ENCODE measurements at places on chromosomes 13 and 19. TPM values are rescaled to one million over a fixed set of nuclear protein-coding genes. Genes with fewer than 3 reads are reported as not detected.

Gene ANGPTL4
- total RNA-seq = 32.2 TPM

Gene ZNF575
- total RNA-seq = 0.36 TPM

Gene DCLK1
- 1.7 TPM for total RNA-seq

Gene DNAAF3
- total RNA-seq = 0.10 TPM

Gene ZNF226
- 21.4 TPM for total RNA-seq

Gene N4BP2L1
- 2.8 TPM for total RNA-seq

Gene ZNF525
- total RNA-seq = 9.1 TPM

Gene RPL28
- total RNA-seq = 184 TPM

Gene CCDC169
- 1.6 TPM for total RNA-seq

Gene SIGLEC11
- total RNA-seq = not detected

Gene C19orf81
- total RNA-seq = not detected

Gene HPN
- 0.07 TPM for total RNA-seq

Gene RNF113B
- total RNA-seq = not detected

Gene TTYH1
- not detected for total RNA-seq

Gene ZNF223
- total RNA-seq = 5.1 TPM

Gene FFAR2
- total RNA-seq = not detected

Gene PTPRH
- 5.7 TPM for total RNA-seq

Gene KCNRG
- 5.1 TPM for total RNA-seq

Gene PTH2
- total RNA-seq = not detected

Gene FAM98C
- 9.1 TPM for total RNA-seq

Gene CDX2
- total RNA-seq = not detected

Gene TYROBP
- not detected for total RNA-seq

Gene PLPP2
- total RNA-seq = 1.9 TPM

Gene OR7C1
- not detected for total RNA-seq

Gene TMEM86B
- 2.8 TPM for total RNA-seq

Gene TEX29
- 0.26 TPM for total RNA-seq

Gene PCCA
- 24.5 TPM for total RNA-seq

Gene VSTM1
- not detected for total RNA-seq

Gene AMER2
- total RNA-seq = not detected

Gene SIGLEC9
- total RNA-seq = not detected

Gene ZNF724
- total RNA-seq = 2.0 TPM

Gene LATS2
- 16.6 TPM for total RNA-seq

Gene ZSCAN5A
- 5.2 TPM for total RNA-seq

Gene ZNF66
- total RNA-seq = 1.5 TPM

Gene FGF22
- not detected for total RNA-seq

Gene SAFB2
- total RNA-seq = 41.2 TPM

Gene ATXN8OS
- total RNA-seq = not detected

Gene SBSN
- total RNA-seq = 4.5 TPM

Gene TMEM190
- not detected for total RNA-seq

Gene ZNF440
- 7.7 TPM for total RNA-seq

Gene CELF5
- not detected for total RNA-seq

Gene CGB3
- total RNA-seq = not detected

Gene DHX34
- 8.4 TPM for total RNA-seq
